ENCODE measurements at places on chromosomes 13 and 19.

- peak; percentile 58 for DNase-seq
Observed at GRCh38 chr13:34076943-34077703, 259.2 kb downstream of the RFC3 start.

DNA sequence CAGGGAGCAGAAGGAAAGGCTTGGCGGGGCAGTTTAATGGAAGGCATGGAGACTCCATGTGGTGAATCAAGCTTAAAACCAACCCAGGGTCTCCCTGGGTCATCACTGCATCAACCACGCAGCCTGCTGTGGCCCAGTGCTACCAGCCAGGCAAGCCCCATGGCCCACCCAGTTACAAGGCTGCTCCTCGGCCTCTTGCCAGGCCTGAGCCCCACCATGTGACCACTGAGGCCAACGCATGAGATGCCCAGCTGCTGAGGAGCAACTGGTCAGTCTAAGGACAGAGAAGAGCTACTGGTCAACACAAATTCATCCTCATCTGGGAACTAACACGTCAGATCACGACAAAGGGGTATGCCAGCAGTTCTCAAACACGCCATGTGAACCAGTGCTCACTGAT lies 15.4 kb upstream of the KPTN start:
- DNase-seq: no peak

DNA sequence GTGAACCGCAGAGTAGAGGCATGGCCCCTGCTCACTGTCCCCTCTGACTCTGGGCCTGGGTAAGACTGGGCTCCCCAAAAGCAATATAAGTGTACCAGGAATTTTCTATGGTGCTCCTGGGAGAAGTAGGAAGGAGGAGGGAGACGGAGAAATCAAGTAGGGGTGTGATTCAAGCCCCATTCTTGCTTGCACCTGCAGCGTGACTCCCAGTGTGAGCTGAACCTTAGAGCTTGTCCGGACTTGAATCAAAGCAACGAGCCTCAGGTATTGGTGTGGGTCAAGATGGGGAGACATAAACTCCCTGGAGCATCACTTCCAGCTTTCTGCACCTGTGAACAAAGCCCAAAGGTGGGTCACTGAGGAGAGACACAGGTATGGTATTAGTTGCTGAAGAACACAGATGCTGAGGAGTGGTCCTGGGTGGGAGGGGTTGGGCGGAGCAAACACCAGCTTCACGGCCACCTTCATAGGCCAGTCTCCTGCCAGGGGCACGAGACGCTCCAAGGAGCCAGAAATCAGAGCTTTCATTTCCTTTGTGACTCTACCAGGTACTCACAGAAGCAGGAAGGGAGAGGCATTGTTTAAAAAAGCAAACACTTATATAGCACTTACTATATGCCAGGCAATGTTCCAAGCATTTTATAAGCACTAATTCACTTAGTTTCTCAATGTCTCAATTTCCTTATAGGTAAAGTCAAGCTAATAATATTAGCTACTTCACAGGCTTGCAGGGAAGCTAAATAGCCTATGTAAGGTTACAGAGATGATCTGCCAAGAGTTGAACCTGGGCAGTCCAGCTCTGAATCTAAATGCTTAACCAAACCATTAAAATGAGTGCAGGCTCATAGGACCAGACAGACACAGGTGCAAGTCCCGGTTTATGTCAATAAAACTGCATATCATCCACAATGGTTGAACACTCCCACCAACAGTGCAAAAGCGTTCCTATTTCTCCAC lies 775.3 kb downstream of the UQCRFS1 start:
- DNase-seq: no peak

DNA sequence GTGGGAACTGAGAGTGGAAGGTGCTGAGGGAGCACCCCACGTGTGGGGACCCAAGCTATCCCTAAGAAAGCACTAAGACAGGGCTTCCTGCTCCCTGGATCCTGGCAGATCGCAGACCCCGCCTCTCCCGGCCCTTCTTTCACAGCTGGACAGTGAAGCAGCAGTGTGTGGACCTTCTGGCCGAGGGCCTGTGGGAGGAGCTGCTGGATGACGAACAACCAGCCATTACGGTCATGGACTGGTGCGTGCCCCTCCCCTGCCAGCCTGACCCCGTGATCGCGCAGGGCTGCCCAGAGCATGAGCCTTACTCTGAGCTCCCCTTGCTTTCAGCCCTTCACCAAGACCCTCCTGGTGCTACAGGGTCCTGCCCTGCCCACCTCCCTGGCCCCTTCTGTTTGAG lies 2.3 kb downstream of the NCCRP1 start:
- DNase-seq: no peak

DNA sequence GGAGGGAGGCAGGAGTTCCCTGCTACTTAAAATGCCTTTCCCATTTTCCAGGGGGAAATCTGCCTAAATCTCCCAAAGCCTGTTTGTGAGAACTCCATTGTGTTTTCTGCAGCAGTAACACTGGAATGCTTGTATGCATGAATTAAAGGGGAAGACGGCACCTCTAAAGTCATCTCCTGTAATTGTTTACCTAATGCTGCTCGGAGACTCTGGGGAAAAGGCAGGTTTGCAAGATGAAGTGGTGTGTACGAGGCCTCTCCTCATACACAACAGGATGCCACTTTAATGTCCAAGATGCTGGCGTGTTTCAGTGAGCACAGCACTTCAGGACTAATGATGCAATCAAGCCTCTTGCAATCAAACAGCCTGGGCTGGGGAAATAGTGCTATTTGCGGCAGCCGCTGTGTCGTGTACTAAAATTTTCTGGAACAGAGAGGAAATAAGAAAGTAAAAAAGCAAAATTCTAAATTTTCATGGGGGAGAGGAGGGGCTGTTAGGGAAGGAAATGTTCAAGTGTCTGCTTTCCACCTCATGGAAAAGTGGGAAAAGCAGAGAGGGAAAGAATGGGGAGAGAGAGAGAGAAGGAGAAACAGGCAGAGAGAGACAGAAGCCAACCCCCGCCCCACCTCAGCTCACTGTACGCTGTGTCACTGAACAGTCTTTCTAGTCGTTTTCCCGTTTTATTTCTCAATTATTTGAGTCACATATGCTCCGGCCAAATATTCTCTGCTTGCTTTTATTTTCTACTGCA lies 32.9 kb downstream of the TSHZ3 start:
- peak; percentile 47 for DNase-seq

DNA sequence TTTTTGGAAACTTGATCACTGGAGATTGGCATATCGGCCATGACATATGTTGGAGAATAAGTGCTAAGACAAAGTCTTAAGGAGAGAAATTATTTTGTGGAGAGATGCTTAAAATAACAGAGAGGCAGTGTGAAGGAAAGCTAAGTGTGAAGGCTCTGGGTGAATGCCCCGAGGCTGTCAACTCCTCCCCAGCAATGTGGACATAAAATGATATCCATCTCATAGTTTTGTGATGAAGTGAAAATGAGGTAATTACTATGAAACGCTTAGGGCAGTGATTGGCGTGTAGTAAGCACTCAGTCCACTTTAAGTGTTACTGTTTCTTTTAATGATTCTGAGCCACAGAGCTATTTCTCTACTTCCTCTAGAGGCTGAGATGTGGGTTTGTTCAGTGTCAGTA lies 195.8 kb upstream of the KLF12 start:
- DNase-seq: no peak

GRCh38 chr13:98143601-98144026 lies 720 bp downstream of the FARP1 start:
- no peak for DNase-seq

DNA sequence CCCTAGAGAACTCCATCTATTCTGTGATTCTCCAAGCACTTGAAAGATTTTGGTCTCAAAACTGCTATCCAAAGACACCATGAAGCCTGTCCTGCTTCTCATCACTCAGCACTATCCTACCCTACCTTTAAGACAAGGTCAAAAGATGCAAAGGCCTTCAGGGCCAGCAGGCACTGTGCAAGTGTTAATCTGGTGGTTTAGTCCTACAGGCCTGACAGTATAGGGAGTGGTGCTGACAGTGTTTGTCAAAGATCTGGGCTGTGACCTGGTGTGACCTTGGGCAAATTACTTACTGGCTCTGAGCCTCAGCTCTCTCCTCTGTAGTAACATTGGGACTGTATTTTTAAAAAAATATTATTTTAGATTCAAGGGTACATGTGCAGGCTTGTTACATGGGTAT lies 28.0 kb downstream of the SIAH3 start:
- DNase-seq: no peak

DNA sequence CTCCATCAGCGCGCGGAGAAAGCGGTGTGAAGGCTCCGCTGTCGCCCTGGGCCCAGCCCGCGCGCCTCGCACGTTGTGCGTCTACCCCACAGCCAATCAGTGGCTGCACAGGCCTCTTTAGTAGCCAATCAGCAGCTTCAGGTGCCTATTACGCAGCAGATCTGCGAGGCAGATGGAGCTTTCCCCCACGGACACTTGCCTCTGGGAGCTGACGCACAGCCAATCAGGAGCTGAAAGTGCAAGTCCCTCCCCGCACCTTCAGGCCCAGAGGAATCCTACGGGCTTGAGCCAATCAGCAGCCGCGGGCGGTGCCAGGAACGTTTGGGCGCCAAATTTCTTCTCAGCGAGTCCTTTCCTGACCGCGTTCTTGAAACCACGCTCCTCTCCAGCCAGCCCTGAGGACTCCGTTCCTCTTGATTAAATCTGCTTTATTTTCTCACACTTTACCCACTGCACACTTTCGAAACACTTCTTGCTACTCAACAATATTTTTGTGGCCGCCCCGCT lies 39.9 kb downstream of the SIGLEC7 start:
- no peak for DNase-seq

DNA sequence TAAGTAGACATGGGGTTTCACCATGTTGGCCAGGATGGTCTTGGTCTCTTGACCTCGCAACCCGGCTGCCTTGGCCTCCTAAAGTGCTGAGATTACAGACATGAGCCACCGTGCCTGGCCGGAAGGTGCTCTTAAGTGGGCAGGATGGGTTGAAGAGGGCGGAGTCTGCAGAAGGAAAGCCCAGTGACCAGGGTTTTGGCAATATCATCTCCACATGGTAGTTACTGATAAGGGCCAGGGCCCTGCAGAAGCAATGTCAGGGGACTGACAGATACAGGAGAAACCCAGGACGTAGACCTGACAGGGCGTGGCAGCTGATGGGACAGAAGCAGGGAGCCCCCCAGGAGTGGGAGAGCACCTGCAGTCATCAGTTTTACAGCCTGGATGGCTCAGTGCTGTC lies 45.7 kb upstream of the RNF113B start:
- no peak for DNase-seq

GRCh38 chr13:29498426-29499040 lies 97.0 kb downstream of the SLC7A1 start:
- no peak for DNase-seq

GRCh38 chr13:42876887-42877545 lies 95.6 kb downstream of the FAM216B start:
- peak; percentile 87 for DNase-seq

DNA sequence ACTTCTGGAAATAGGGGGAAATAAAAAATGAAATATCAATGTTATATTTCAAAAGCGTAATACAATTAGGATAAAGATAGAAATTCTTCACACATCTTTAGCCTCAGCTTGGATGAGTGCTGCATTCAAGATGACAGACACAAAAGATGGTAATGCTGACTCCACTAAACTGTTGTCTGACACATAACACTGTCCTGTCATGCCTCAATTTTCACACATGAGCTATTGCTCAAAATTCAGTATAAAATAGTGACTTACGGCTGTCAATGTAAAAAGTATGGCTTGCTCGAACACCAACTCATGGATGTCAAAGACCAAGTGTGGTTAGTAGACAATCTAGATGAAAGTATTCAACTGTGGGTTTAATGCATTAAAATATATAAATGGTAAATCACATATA lies 94.5 kb downstream of the KLF12 start:
- DNase-seq: no peak

GRCh38 chr19:31448221-31448657 lies 99.0 kb upstream of the TSHZ3 start:
- DNase-seq: peak; percentile 71

DNA sequence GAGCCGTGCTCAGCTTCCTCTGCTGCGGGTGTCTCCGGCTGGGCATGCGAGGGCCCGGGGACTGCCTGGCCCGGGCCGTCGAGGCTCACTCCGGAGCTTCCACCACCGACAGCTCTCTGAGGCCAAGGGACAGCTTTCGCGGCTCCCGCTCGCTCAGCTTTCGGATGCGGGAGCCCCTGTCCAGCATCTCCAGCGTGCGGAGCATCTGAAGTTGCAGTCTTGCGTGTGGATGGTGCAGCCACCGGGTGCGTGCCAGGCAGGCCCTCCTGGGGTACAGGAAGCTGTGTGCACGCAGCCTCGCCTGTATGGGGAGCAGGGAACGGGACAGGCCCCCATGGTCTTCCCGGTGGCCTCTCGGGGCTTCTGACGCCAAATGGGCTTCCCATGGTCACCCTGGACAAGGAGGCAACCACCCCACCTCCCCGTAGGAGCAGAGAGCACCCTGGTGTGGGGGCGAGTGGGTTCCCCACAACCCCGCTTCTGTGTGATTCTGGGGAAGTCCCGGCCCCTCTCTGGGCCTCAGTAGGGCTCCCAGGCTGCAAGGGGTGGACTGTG lies 1.2 kb downstream of the S1PR4 start:
- no peak for DNase-seq

GRCh38 chr19:7500811-7501450 lies 12.1 kb upstream of the PEX11G start:
- DNase-seq: peak; percentile 22

DNA sequence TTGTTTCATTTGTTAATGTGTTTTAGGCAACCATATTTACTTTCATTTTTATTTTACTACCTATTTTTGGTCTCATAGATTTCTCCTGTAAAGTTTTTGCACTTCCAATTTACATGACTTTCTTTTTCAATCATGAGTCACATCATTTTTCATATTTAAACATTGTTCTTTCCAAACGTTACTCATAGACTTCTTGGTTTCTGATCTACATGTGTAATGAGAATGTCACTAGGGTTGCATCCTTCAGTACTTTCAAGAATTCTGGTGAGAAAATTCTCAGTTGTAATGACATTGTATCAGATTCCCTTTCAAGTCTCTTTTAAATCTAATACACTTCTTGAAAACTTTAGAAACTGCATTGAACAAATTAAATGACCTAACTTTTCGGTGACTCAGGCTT lies 991.7 kb downstream of the EFNB2 start:
- peak; percentile 10 for DNase-seq

GRCh38 chr13:98853771-98854221 lies 101.3 kb upstream of the SLC15A1 start:
- peak; percentile 24 for DNase-seq

DNA sequence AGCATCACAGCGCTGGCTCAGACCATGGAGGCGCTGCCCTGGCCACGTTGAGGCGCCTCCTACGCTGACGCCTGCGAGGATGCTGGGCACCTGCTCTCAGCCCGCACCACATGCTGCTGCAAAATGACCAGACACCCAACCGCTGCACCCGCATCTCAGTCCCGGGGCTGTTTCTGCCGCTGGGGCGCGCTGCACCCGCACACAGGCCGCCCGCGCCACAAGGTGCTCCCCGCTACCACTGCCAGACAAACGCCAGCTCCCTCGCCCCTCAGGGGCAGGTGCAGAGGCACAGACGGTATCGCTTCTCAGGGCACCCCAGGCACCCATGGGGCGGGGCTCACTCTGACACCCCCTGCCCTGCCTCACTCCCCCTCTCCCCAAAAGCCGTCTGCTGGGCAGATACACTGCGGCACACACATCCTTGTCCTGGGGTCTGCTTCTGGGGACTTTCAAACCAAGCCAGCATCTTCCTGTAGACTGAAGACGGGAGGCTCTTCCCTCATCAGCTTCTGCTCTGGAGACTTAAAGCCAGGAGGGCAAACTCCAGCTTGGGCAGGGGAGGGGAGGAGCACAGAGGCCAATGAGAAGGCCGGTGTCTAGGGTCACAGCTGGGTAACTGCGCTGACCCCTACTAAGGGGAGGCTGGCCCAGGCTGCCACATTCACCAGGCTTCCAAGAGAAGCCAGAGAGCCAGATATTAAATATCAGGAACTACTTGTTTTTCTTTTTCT lies 16.3 kb downstream of the CHERP start:
- DNase-seq: no peak
